HFFc6 (cell line): ENCODE measurements at places on chromosomes 2 and 18. TPM values are rescaled to one million over a fixed set of nuclear protein-coding genes. Genes with fewer than 3 reads are reported as not detected.

DNA sequence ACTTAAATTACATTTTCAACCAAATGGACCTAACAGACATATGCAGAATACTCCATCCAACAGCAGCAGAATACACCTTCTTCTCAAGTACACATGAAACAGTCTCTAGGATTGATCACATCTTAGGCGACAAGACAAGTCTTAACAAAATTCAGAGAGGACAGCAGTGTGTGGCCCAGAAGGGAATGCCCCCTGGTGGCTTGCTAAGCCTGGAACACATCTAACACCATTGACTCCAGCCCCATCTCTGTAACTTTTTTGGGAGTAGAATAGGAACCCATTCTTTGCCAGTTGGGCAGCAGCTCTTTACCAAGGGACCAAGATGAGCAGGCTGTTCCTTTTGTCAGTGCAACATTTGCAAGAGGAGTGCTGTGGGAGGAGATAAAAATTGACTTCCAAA is 249.9 kb downstream of the PLCL1 start:
- DNase-seq: peak; percentile 21

DNA sequence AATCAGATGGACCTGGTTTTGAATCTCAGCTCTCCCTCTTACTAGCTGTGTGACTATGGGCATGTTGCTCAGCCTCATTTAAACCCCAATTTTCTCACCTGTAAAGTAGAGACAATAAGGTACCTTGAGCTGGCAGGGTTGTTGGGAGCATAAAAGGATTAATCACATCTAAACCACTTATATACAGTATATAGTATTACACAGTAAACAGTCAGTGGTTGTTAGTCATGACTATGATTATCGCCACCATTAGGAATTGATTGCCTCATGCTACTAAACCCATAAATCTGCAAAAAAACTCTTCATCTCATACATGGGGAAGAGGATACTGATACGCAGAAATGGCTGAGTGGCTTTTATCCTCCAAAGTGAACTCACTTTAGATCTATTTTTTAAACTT is 65.8 kb downstream of the INO80D start:
- no peak for DNase-seq

Gene MOGAT1
- total RNA-seq: not detected in 3 replicates

Gene CRYGC
- total RNA-seq: not detected in 3 replicates

DNA sequence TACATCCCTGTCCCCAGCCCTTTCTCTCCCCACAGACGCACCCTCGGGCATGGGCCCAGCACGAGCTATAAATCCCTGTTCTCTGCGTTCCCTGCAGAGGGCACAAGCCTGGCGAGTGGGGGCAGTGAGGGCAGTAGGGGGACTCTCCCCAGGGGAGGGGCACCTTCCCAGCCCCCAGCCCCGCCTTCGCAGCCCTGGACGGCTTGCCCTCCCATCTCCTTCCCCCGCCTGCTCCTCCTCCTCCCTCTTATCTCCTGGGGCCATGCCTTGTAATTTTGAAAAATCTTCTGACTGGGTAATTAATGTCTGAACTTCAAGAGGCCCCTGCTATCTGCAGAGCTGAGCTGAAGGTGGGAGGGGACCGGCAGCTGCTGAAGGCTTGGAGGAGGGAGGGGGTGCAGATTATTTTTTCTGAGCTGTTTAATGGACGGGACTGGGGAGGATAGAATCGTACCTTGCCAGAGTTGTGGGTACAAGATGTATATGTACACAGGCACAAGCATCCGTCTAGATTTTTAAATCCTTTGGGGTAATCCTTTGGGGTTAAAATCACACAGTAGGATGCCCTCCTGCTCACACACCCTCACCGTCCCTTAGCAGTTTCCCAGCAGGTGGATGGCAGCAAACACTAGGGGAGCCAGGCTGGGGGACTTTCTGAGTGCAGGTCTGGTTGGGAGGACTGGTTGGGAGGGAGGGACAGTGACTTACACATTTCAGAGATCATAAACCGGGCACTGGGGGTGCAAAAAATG is 121.9 kb downstream of the SMAD7 start:
- no peak for DNase-seq

GRCh38 chr2:30971231-30972025 is 164.2 kb upstream of the CAPN13 start:
- no peak for DNase-seq

Gene CNNM4
- total RNA-seq: 4.9 to 6.2 TPM (median 5.3 TPM) in 3 replicates

DNA sequence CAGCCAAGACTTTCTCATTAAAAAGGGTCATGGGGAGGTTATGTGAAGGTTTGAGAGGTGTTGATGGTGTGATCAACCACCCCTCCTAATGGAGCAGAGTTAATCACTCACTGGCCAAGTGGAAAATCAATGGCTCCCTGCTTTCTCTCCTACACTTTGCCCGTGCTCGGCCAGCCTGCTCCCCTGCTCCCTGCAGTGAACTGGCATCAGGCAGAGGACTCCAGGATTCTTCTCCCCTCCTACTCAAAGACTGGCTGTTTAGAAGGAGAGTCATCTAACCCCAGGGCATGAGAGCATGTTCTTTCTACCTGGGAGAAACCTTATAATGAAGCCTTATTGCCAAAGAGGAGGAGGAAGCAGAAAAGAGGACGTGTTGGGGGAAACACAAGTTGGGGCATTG is 74.9 kb downstream of the SGPP2 start:
- DNase-seq: no peak

- DNase-seq: peak; percentile 42
Observed at GRCh38 chr18:36441426-36442240, 144.1 kb downstream of the FHOD3 start.

DNA sequence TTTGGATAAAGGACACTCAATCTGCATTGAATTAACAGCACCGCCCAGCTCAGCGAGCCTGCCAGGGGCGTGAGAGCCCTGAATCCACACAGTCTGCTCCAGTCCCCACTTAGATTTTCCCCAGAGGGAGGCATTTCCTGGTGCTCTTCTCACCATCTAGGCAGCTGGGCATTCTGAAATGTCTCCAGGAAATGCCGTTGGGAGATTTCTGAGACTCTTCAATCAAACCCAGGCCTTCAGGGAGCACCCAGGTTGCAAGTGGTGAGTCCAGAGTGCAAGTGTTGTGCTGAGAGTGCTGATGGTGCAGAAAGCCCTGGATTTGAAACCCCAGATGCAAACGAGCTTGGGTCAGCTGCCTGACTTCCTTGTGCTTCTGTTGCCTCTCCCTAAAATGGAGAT is 23.4 kb upstream of the TMEM37 start:
- no peak for DNase-seq

DNA sequence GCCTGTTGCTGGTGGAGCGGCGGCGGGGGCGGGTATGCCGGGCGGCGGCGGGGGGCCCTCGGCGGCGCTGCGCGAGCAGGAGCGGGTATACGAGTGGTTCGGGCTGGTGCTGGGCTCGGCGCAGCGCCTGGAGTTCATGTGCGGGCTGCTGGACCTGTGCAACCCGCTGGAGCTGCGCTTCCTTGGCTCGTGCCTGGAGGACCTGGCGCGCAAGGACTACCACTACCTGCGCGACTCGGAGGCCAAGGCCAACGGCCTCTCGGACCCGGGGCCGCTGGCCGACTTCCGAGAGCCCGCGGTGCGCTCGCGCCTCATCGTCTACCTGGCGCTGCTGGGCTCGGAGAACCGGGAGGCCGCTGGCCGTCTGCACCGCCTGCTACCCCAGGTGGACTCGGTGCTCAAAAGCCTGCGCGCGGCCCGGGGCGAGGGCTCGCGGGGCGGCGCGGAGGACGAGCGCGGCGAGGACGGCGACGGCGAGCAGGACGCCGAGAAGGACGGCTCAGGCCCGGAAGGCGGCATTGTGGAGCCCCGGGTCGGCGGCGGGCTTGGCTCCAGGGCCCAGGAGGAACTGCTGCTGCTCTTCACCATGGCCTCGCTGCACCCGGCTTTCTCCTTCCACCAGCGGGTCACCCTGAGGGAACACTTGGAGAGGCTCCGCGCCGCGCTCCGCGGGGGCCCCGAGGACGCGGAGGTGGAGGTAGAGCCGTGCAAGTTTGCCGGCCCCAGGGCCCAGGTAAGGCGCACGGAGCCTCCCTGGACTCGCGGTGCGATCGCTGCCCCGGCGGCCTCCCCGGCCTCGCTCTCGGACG is 1.0 kb downstream of the ZCCHC2 start:
- DNase-seq: peak; percentile 36

DNA sequence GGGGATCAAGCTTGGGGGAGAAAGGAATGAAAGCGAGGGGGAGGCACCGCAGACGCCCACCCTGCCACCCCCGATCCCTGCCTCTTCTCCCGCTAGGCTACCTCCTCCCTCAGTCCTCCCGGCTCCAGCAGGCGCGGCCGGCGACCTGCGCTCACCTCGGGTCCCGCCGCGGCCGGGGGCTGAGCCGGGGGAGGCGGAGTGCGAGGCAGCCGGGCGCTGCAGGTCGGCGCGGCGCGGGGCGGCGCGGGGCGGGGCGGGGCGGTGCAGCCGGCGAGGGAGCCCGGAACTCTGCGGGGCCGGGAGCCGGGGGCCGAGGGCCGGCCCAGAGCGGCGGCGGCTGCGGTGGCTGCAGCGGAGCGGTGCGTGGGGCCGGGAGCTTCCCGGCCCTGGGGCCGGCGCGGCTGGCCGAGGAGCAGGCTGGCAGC is 477 bp downstream of the ACVR1 start:
- DNase-seq: no peak

DNA sequence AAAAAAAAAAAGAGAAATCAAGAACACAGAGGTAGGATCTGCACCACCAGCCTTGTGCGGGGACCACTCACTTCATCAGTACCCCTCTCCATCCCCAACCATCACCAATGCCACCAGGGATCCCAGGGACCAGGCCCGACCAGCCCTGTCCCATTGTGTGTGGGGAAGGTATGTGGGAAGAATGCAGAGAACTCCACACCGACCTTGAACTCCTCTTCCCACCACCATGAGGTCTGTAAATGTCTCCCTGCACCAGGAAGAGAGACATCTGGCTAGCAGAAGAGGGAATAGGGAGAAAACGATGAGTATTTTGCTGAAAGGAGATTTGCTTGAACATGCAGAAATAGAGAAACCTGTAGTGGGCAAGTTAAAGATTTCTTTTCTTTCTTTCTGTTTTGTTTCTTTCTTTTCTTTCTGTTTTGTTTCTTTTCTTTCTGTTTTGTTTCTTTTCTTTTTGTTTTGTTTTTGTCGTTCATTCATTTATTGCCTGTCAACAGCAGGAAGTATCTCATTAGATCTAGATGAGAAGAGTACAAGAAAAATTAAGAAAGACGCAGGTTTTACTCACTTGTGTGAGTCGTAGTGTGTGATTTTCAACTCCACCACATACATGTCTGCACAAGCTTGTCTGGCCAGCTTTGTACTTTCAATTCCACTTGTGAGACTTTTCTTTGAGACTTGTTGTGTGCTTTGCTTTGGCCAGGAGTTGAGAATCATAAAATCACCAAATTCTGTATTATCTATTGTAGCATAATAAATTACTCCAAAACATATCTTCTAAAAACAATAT is 179.8 kb upstream of the HAAO start:
- no peak for DNase-seq

DNA sequence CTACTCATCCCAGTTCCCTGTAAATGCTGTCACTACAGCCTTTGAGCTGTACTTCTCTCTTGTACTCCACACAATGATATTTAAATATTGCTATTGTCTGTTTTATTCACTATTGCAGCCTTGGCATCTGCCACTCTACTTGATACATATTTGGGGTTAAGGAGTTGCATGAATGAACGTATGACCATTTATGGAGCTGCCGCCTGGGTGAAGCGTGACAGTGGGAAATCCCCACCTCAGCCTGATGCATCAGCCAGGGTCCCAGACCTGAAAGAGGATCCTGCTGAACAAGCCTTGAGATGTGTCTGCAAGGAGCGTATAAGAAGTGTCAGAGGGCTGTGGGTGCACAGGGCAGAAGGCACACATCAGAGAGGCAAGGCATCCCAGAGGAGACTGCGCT is 39.1 kb downstream of the MRPL35 start:
- DNase-seq: no peak

Gene BBS5
- total RNA-seq: 5.8 to 7.3 TPM (median 6.0 TPM) in 3 replicates

Gene TSPYL6
- total RNA-seq: not detected in 3 replicates

DNA sequence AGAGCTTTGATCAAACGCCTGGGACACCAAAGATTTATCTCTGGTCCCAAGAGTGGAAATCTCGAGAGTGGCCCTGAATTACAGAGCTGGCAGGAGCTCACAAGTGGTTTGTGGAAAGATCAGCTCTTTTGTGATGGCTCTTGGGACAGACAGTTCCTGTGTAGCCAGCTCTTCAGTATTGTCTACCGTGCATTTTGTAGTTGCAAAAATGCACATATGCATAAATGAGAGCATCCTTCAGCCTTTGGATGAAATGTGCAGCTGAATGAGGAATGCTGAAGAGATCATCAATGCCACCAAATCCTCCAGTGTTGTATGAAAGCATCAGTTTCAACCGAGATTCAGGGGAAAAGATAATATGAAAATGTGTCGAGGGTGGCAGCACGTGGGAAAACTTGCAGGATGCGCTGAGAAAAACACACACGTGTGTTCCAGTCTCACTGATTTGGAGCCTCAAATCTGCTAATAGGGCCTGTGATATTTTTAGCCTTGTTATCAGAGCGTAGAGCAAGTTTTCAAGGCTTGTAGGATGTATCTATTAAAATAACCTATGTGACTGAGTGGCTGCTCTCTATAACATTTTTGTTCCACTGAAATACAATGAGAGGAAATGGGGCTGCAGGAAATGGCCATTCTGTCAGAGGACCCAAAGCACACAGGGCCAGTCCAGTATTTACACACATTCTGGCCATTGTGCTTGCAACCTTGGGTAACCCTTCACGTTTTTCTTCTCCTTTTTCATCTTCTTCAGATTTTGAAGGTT is 138.7 kb downstream of the PRKCE start:
- DNase-seq: no peak

GRCh38 chr18:76567835-76568445 is 72.9 kb upstream of the ZNF516 start:
- DNase-seq: no peak

DNA sequence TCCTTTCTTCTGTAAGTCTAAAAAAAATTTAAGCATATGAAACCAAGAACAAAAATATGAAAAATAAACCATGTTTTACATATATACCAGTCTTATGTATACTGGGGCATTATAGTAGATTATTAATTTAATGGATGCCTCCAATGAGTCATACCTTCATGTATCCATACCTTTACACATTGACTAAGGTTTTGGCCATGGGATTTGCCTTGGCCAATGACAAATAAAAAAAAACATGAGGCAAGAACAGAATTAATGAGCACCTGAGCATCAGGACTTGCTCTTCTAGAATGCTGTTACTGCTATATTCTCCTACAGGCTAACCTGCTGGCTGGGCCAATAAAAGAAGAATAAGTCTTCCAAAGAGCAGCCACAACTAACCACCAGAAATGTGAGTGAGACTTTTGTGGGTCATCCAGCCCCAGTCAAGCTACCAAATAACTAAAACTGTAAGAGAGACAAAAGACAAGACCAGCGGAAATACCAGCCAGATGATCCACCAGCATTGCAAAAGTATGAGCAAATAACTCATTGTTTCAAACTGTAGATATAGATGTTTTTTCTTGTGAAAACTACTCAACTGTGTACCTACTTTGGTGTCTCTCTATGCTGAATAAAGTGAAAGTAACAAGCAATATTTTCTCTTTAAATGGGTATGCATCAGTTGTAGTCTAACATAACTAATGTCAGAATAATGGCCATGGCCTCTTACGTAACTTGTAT is 749.6 kb upstream of the VRK2 start:
- DNase-seq: peak; percentile 18

GRCh38 chr2:242017086-242017485 is 147.6 kb downstream of the RTP5 start:
- DNase-seq: no peak
